Skin of body (tissue), 3 donors: ENCODE measurements at places on chromosomes 5 and 9. TPM values are rescaled to one million over a fixed set of nuclear protein-coding genes. Genes with fewer than 3 reads are reported as not detected.

Gene WNK2
- 11.2 TPM for total RNA-seq

Gene ASPN
- 197 TPM for total RNA-seq

Gene PHF24
- total RNA-seq: 0.49 TPM

Gene HAPLN1
- total RNA-seq: 1.6 TPM

Gene COL5A1
- 349 TPM for total RNA-seq

Gene F12
- total RNA-seq: 1.3 TPM

Gene TICAM2
- 2.2 TPM for total RNA-seq

Gene NUTM2F
- not detected for total RNA-seq

Gene KCNIP1
- total RNA-seq: 2.5 TPM

Gene CXXC5
- total RNA-seq: 29.4 TPM

Gene FOXD4L3
- not detected for total RNA-seq
